CD8-positive, alpha-beta memory T cell (primary cell): ENCODE measurements at places on chromosomes 2 and 18.

GRCh38 chr2:206115026-206115578, 29.1 kb upstream of the INO80D start:
- H3K4me1 ChIP-seq, result no peaks in the 10 kb centered on the region
- no peak for DNase-seq
- H3K27ac ChIP-seq, result no peak overlapping the region
- no peak overlapping the region for H3K4me3 ChIP-seq

- H3K27me3 ChIP-seq, result no peaks in the 10 kb centered on the region
- no peaks in the 10 kb centered on the region for H3K4me1 ChIP-seq
- H3K4me3 ChIP-seq, result no peak overlapping the region
- no peaks in the 10 kb centered on the region for H3K36me3 ChIP-seq
- H3K27ac ChIP-seq, result no peak overlapping the region
- DNase-seq, result no peak
Observed at GRCh38 chr18:26819046-26819445, 46.5 kb downstream of the AQP4 start.

- no peaks in the 10 kb centered on the region for H3K4me1 ChIP-seq
- DNase-seq, result no peak
- H3K4me3 ChIP-seq, result no peak overlapping the region
- peaks cover 12% of the 10 kb centered on the region for H3K36me3 ChIP-seq
- H3K27me3 ChIP-seq, result no peaks in the 10 kb centered on the region
Observed at GRCh38 chr2:105100046-105100840, 62.4 kb downstream of the MRPS9 start.

DNA sequence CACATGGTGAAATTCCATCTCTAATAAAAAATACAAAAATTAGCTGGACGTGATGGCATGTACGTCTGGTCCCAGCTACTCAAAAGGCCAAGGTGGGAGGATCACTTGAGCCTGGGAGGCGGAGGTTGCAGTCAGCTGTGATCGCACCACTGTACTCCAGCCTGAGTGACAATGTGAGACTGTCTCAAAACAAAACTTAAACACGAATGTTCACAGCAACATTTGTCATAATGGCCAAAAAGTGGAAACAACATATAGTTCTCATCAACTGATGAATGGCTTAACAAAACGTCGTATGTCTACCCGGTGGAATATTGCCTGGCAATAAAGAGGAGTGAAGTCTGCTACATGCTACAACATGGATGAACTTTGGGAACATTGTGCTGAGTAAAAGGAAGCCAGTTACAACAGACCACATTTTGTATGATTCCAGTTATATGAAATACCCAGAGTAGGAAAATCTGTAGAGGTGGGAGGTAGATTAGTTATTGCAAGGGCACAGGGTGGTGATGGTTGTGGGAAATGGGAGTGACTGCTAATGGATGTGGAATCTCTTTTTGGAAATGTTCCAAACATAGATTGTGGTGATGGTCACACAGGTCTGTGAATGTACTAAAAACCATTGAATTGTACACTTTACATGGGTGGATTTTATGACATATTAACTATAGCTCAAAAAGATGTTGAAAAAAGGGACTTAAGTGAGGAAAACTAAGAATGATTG, 478.2 kb downstream of the PTPRM start:
- no peak overlapping the region for H3K27ac ChIP-seq
- H3K4me1 ChIP-seq, result no peaks in the 10 kb centered on the region
- no peak for DNase-seq
- H3K36me3 ChIP-seq, result no peaks in the 10 kb centered on the region
- H3K4me3 ChIP-seq, result no peak overlapping the region
- no peaks in the 10 kb centered on the region for H3K27me3 ChIP-seq

DNA sequence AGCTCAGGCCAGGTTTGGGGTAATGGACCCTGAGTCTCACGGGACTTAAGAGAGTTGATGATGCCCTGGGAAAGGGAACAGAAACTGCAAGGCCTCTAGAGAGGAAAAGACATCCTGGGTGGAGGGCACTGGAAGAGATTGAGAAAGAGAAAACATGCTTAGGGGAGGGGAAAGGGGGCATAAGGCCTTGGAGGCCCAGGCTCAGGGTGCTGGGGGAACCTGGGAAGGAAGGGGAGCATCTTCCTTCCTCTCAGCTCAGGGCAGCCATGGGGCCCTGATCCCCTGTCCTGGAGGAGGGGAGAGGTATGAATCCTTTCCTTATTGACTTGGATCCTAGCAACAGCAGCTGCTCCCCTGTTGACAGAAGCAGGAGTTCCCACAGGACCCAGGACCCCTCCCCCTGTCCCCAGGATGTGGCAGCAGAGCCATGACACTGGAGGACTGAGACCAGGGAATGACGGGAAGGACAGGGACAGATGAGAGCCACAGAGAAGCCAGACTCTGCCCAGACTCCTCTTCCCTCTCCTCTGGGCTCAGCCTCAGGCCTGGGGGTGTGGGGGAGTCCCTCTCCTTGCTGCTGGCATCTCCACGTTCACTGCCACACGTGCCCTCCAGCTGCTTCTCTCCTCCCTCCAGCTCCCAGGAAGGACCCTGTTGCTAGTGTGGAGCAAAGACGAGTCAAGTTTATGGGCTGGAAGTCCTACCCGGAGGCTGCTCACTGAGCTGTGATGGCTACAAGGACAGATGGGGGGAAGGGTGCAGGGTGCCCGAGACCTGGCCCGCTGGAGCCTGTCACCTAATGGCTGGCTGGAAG, 815 bp downstream of the GPBAR1 start:
- no peak overlapping the region for H3K4me3 ChIP-seq
- H3K36me3 ChIP-seq, result peaks cover 21% of the 10 kb centered on the region

DNA sequence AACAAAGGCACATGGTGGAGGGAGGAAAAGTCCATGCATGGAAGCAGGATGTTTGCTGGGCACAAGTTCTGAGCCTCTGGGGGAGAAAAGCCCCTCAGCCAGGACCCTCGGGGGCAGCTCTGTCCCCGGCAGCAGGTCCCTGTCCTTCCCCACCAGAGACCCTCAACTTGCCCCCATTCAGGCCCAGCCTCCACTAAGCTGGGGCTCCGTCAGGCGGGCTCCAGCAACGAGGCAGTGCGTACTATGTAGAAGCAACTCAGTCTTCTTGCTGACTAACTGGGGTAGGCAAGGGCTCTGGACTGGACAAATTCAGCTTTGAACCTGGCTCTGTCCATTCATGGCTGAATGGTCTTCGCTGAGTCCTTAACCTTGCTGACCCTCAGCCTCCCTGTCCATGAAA, 23.0 kb downstream of the CFAP65 start:
- H3K4me1 ChIP-seq, result no peaks in the 10 kb centered on the region
- no peak overlapping the region for H3K27ac ChIP-seq
- H3K27me3 ChIP-seq, result no peaks in the 10 kb centered on the region
- H3K4me3 ChIP-seq, result no peak overlapping the region
- DNase-seq, result no peak

GRCh38 chr2:190082118-190082517, 19.6 kb upstream of the MSTN start:
- H3K4me1 ChIP-seq, result no peaks in the 10 kb centered on the region
- no peak overlapping the region for H3K27ac ChIP-seq
- no peaks in the 10 kb centered on the region for H3K36me3 ChIP-seq
- no peaks in the 10 kb centered on the region for H3K27me3 ChIP-seq
- DNase-seq, result no peak

GRCh38 chr18:32391126-32391525, 79.6 kb downstream of the GAREM1 start:
- no peak overlapping the region for H3K4me3 ChIP-seq
- no peaks in the 10 kb centered on the region for H3K36me3 ChIP-seq
- no peak overlapping the region for H3K27ac ChIP-seq
- H3K4me1 ChIP-seq, result no peaks in the 10 kb centered on the region

- no peak overlapping the region for H3K27ac ChIP-seq
- DNase-seq, result no peak
- no peak overlapping the region for H3K4me3 ChIP-seq
- no peaks in the 10 kb centered on the region for H3K36me3 ChIP-seq
Observed at GRCh38 chr2:156405586-156405985, 30.6 kb upstream of the GPD2 start.

- H3K4me1 ChIP-seq, result no peaks in the 10 kb centered on the region
- DNase-seq, result no peak
- no peak overlapping the region for H3K27ac ChIP-seq
- no peaks in the 10 kb centered on the region for H3K36me3 ChIP-seq
Observed at GRCh38 chr2:12884713-12885282, 168.1 kb downstream of the TRIB2 start.

GRCh38 chr2:48126162-48126561, 219.9 kb upstream of the FBXO11 start:
- no peak for DNase-seq
- H3K27me3 ChIP-seq, result no peaks in the 10 kb centered on the region
- H3K27ac ChIP-seq, result no peak overlapping the region
- H3K4me1 ChIP-seq, result no peaks in the 10 kb centered on the region

- H3K27me3 ChIP-seq, result no peaks in the 10 kb centered on the region
- DNase-seq, result no peak
- no peak overlapping the region for H3K27ac ChIP-seq
Observed at GRCh38 chr2:144180131-144180530, 339.8 kb downstream of the ZEB2 start.

DNA sequence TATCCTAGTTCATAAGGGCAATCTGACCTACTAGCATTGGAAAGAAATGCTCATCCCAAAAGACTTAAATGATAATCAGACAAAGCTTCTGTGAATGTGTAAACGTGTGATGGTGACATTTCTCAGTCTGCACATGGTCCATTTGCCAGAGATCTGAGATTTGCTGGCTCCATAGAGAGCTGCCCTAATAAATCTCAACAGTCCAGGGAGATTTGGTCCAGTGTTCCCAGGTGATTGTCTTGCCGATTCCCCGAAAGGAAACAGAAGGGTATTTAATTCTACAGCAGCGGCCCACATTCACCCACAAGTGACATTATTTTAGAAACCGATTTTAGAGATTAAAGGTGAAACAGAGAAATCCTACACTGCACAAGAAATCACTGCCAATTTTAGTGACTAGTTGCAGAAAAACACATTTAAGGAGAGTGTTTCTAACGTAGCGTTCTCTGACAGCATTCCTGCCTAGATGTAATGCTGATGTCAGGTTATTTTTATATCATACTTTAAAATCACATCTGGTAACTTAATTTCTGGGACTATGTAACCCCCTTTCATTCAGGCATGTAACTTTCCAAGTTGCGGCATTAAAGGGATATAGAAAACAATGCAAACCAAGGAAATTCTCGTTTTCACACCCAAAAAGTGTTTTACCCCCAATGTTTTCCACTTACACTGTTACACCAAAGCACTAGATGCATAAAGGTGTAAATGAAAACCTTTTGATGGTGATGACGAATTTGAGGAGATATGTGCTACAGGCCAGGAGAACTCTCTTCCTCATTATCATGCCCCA, 231.9 kb upstream of the FN1 start:
- no peak overlapping the region for H3K27ac ChIP-seq
- no peaks in the 10 kb centered on the region for H3K4me1 ChIP-seq
- no peak for DNase-seq
- H3K27me3 ChIP-seq, result no peaks in the 10 kb centered on the region
- H3K36me3 ChIP-seq, result no peaks in the 10 kb centered on the region
- H3K4me3 ChIP-seq, result no peak overlapping the region

DNA sequence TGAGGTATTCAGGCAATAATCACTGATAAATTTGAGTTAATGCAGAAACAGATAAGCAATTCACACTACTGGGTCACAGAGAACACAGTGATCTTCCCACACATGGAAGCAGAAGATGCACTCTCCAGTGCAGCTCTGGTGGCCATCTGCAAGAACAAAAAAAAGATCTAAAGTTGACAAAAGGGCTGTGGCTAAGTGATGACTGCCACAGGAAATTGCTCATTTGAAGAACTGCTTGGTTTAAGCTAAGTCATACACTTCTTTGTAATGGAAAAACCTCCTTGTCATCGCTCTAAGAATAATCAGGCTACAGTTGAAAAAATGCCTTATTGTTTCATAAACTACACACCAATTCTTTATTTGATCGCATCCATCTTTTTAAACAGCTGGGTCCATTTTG, 115.1 kb downstream of the DTNB start:
- no peak overlapping the region for H3K27ac ChIP-seq
- H3K27me3 ChIP-seq, result no peaks in the 10 kb centered on the region
- DNase-seq, result peak; percentile 52
- H3K4me3 ChIP-seq, result no peak overlapping the region
- H3K4me1 ChIP-seq, result peaks cover 14% of the 10 kb centered on the region

DNA sequence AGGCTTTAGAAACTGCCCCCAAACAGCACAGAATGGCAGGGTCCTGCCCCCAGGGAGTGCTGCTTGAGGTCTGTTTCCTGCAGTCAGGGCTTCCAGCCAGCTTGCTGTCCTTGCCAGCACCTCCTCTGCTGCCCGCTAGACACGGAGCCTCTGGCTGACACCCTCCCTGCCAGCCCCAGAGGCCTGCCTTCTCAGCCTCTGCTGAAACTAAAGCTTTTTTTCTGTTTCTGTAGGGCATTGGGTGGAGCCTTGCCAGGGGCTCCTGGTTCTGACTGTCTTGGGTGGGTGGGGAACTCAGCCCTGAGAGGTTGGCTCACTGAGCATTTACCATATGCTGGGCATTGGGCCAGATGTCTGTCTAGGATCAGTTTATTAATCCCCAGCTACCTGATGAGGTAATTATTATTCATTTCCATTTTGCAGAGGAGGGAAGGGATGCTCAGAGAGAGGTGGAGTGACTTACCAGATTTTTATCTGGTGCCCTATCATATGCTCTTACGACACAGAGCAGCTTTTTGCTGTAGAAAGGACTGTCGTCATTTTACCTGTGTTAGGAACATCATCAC, 35.4 kb downstream of the INPP4A start:
- no peak for DNase-seq
- no peaks in the 10 kb centered on the region for H3K36me3 ChIP-seq
- H3K27ac ChIP-seq, result no peak overlapping the region
- peaks cover 100% of the 10 kb centered on the region for H3K4me1 ChIP-seq
- peak overlapping the region; percentile 16 for H3K4me3 ChIP-seq

DNA sequence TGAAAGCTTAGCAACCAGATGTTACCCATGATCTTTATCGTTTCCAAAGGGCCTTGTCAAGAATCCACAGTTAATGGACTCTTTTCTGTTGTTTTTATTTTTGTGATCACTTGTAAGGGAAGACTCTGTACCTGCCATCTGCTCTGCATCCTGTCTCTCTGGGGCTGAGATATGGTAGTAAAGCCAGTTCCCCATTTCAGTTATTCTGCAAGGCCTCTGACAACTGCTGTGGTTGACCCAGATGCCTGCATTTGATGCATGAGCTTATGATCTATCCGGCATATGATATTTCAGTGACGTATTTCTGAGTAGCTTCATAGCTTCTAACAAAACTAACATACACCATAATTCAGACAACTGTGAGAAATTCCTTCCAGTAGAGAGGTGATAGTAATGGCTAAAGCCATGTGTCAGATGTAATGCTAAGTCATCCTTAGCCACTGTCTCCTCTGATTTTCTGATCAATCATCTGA, 105.1 kb downstream of the TPO start:
- H3K36me3 ChIP-seq, result no peaks in the 10 kb centered on the region
- H3K27me3 ChIP-seq, result no peaks in the 10 kb centered on the region
- H3K27ac ChIP-seq, result no peak overlapping the region
- no peak for DNase-seq

- DNase-seq, result no peak
- no peaks in the 10 kb centered on the region for H3K36me3 ChIP-seq
- H3K27me3 ChIP-seq, result peaks cover 68% of the 10 kb centered on the region
- H3K4me3 ChIP-seq, result peak overlapping the region; percentile 39
Observed at GRCh38 chr2:20666005-20666303, 990 bp upstream of the GDF7 start.
